Omental fat pad (tissue), 4 donors: ENCODE measurements at places on chromosomes 13 and 19.
A peak's percentile ranks its signal among the peaks of the same experiment; 100 is the strongest.

DNA sequence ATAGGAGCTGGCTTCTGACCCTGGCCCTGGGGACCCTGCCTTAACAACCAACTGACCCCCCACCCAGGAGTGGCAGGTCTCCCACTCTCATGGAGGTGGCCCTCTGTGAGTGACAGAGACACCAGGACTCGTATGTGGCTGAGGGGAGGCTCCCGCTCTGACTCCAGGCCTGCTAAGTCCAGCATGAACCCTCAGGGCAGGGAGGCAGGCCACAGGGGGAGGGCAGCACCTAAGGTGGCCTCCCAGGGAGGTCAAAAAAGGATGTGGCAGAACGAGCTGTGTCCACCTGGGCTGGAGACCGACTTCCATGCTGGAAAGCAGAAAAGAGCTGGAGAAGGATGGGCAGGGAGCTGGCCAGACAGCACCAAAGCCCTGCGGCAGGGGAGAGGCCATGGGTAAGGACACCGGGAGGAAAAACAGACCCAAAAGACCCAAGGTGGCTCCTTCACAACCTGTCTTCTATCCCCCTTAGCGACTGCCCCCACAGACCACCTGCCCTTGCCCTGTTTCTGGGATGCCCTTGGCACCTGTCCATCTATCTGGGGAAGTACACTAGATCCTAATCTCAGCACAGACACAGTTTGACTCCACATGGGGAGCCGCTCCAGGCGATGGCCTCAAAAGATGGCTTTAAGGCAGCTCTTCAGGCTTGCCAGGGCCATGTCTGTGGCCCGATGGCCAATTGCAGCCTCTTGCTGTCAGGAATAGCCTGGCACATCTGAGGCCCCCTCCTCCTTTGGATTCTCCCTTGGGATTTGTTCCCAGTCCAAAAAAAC is 10.5 kb upstream of the SLC35E1 start:
- no peak for DNase-seq

DNA sequence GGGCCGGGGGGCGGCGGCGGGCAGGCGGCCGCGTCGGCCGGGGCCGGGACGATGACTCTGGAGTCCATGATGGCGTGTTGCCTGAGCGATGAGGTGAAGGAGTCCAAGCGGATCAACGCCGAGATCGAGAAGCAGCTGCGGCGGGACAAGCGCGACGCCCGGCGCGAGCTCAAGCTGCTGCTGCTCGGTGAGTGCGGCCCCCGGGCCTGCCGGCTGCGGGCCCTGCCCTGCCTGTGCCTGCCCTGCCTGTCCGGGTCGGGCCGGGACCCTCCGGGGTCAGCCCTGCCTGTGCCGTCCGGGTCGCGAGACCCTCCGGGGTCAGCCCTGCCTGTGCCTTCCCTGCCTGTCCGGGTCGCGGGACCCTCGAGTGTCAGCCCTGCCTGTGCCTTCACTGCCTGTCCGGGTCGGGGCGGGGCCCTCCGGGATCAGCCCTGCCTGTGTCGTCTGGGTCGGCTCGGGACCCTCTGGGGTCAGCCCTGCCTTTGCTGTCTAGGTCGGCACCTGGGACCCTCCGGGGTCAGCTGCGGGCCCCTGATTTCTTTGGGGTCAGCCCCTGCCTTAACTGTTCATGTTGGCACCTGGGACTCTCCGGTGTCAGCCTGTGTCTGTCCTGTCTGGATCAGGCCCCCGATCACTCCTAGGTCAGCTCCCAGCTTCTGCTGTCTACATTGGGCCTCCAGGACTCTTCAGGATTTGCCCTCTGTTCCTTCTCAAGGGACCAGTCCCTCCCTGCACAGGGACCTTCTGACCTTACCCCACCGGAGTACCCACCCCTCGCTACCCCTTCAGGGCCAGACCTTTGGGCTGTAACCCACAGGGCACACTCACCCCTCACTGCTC is 659 bp downstream of the GNA11 start:
- no peak for DNase-seq

DNA sequence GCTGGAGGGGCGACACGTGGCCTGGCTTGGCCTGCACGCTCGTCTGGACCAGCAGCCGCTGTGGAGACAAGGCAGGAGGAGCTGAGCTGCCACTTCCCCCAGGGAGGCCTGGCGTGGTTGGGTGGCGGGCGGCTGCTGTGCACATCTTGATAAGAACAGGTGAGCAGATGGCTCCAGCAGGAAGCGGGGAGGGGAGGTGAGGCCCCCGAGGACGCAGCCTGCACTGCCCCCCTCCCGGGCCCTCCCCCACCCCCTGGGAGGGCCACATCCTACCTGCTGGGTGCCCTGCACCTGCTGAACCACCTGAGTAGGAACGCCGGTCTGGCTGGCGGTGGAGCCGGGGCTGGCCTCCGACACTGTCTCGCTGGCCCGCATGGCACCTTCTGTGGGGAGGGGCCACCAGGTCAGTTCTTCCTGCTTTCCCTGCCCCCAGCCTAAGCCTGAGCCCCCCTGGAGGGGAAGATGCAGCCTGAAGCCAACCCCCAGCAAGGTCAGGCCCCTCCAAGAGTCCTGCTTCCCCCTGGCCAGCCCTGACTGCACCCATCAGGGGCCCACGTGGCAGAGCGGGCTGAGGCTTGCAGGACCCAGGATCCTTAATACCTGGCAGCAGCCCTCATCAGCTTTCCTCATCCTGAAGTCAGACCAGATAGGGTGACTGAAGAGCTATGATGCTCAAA is 22.8 kb downstream of the RFX1 start:
- no peak for DNase-seq

GRCh38 chr13:73254827-73255226 is 196.0 kb downstream of the KLF5 start:
- no peak for DNase-seq

GRCh38 chr19:3712663-3713611 is 4.8 kb downstream of the TJP3 start:
- no peak for DNase-seq

GRCh38 chr13:56720841-56721240 is 419.9 kb upstream of the PRR20A start:
- DNase-seq = no peak

GRCh38 chr19:5877882-5878281 is 7.5 kb upstream of the FUT5 start:
- no peak for DNase-seq

DNA sequence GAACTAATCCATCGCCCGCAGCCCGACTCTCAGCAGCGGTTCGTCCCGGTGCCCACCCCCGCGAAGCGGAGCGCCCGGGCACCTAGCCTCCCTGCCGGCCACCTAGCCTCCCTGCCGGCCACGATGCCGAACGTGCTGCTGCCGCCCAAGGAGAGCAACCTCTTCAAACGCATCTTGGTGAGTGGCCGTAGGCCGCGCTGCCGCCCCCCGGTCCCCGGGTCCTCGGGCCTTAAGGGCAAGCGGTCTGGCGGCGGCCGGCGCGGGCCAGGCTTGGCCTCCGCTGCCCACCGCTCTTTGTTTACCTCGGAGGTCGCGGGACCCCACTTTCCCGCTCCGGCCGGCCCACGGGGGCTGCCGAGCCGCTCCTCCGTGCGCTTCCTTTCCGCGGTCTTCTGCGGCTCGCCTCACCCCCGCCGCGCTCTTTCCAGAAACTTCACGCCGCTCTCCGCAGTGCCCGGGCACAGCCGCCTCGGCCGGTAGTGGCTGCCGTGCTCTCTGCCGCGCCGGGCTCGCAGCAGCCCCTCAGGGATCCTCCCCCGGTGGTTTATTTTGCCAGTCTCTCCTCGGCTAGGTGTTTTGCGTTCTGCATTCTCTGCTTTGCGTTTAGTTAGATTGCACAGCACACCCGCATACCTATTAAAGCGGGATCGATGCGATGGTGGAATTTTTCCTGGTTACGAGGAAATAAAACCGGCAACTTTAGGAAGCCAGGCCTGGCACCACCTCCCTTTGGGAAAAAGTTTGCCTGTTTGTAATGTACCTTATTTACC is 524 bp downstream of the NAA16 start:
- no peak for DNase-seq

GRCh38 chr19:38449518-38449917 is 16.0 kb downstream of the RYR1 start:
- DNase-seq = no peak

- peak; percentile 58 for DNase-seq
Observed at GRCh38 chr13:110546926-110547325, 14.6 kb downstream of the RAB20 start.

- no peak for DNase-seq
Observed at GRCh38 chr19:41939861-41940730, 11.8 kb upstream of the ERFL start.

DNA sequence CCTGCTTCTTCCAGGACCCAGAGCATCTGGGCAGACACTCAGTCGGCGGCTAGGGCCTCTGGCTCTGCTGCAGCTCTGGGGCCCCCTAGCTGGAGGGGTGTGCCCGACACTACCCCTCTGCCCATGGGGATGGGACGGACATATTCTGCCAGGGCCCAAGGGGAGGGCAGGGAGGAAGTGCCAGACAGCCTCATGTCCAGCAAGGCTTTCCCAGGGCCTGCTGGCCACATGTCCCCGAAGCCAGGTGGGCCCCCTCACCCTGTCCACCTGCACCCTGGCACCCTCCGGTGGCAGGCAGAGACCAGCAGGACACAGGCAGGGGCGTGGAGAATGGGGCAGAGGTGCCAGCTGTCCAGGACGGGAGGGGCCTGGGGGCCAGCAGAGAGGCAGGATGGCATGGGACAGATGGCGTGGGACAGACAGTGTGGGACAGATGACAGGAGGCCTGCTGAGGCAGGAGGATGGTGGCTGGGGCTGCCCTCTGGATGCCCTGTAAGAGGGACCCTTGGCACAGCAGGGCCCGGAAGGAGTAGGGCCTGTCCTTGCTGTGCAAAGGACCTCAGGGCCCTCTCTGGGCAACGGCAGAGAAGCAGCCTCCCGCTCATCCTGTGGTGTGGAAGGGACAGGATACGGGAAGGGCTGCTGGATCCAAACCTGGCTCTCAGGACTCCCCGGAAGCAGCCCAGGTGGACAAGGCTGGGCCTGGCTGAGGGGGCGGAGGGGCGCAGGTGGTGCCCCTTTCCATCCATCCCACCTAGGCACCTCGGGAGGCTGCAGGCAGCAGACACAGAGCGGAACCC is 29.1 kb downstream of the CEBPG start:
- no peak for DNase-seq

DNA sequence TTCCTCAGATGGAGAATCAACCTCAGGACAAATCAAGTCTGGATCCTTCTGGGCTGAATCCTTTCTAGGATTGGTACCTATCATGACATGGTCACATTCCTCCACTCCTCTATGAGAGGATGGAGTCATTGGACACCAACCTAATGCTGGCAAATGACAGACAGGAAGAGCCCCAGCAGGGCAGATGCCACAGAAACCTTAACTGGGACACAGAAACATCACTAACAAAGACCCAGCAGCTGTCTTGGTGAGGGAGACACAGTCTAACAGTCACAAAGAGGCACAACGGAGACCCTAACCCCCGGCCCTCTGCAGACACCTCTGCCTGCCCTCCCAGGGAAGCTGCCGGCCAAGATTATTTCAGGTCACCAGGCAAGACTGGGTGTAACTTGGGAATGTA is 2.1 kb downstream of the ANKRD27 start:
- DNase-seq = no peak

DNA sequence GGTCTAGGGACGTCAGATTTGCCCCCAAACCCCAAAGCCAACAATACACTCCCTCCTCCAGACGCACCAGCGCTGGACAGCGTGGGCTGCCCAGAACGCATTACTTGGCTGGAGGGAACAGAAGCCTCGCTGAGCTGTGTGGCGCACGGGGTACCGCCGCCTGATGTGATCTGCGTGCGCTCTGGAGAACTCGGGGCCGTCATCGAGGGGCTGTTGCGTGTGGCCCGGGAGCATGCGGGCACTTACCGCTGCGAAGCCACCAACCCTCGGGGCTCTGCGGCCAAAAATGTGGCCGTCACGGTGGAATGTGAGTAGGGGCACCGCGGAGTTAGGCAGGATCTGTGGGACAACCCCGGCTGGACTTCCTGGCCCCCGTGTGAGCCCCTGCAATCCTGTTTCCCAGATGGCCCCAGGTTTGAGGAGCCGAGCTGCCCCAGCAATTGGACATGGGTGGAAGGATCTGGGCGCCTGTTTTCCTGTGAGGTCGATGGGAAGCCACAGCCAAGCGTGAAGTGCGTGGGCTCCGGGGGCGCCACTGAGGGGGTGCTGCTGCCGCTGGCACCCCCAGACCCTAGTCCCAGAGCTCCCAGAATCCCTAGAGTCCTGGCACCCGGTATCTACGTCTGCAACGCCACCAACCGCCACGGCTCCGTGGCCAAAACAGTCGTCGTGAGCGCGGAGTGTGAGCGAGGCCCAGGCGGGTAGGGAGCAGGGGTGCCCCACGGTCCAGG is 4.0 kb downstream of the ICAM5 start:
- no peak for DNase-seq

DNA sequence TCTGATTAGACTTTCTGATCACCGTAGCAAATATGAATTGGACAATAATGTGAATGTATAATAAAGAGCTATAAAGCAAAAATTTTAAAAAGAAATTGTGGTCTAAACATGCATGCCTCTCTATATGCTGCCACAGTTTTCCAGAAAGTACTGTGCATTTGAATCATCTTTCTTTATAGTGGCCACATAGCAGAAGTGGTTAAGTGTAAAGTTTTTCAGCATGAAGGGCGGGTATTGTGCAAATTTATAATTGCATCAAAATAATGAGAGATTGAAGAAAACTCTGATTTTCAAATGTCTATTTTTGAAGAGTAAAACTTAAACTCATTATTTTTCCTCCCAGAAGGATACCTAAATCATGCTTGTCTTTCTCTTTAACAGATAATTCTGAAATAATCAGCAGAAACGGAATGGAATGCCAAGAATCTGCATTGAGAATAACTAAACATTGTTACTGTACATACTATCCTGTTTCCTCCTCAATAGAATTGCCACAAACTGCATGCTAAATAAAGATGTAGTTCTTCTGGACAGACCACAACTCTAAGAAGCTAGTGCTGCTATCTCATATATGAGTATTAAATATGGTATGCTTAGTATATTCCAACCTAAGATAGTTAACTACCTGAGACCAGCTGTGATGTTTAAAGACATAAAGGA is 42.9 kb upstream of the RAP2A start:
- DNase-seq = no peak

DNA sequence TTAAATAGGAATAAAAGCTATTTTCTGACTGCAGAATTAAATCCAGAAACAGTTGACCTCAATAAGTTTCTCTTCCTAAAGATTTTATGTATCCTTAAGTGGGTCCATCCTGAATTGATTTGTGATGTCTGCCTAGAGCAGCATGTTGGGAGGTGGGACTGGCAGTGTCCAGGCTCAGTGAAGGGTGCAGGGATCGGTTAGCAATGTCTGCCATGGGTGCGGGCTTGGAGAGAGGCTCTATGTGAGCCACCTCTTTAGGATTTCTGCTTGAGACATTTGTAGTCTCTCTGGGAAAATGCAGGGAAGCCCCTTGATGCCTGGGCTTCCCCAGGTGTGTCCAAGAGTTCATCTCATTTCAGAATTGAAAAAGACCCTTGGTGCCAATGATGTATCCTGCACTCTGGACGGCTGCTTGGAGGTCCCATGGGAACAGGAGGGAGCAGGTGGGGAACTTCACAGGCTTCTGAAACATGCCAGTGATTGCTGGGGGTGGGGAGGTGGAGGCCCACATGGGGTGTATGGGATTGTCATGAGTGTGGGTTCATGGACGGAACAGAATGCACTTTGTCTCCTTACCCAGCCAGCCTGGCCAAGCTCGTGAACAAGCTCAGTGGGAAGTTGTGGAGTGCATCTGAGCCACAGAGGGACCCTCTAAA is 6.2 kb upstream of the COLGALT1 start:
- no peak for DNase-seq
